ENCODE measurements at places on chromosomes 12 and 14.
A peak's percentile ranks its signal among the peaks of the same experiment; 100 is the strongest.

GRCh38 chr12:113862590-113863454 is 103.3 kb downstream of the RBM19 start:
- peak; percentile 24 for DNase-seq

DNA sequence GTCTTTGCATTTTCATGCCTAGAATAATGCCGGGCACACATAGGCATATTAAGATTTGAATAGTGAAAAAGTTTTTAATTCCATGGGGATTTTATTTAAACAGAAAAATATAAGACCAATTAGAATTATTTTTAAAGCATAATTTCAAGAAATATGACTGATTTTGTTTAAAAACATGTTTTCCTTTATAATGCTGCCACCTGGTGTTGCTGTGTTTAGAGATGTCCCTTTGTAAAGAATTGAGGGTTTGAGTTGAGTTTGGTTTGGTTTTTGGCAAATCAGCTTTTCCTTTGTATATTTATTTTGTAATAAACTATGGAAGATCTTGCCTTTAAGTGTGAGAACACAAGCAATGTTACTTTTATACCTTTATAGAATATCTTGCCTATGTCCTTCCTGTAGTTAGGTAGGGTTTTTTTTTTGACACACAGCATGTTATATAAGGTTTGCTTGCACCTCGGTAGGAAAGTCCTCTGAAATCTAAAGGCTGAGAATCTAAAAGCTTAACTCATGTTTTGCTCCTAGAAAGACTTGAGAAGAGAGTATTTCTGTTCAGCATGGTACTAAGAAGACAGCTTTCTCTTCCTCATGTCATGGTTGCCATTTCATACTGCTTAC is 31.4 kb upstream of the SNAPC1 start:
- no peak for DNase-seq

- no peak for DNase-seq
These were observed 325.1 kb downstream of the DAD1 start for GRCh38 chr14:22263961-22264360.

- no peak for DNase-seq
These were observed 235.0 kb upstream of the PDZRN4 start for GRCh38 chr12:40953076-40953475.

DNA sequence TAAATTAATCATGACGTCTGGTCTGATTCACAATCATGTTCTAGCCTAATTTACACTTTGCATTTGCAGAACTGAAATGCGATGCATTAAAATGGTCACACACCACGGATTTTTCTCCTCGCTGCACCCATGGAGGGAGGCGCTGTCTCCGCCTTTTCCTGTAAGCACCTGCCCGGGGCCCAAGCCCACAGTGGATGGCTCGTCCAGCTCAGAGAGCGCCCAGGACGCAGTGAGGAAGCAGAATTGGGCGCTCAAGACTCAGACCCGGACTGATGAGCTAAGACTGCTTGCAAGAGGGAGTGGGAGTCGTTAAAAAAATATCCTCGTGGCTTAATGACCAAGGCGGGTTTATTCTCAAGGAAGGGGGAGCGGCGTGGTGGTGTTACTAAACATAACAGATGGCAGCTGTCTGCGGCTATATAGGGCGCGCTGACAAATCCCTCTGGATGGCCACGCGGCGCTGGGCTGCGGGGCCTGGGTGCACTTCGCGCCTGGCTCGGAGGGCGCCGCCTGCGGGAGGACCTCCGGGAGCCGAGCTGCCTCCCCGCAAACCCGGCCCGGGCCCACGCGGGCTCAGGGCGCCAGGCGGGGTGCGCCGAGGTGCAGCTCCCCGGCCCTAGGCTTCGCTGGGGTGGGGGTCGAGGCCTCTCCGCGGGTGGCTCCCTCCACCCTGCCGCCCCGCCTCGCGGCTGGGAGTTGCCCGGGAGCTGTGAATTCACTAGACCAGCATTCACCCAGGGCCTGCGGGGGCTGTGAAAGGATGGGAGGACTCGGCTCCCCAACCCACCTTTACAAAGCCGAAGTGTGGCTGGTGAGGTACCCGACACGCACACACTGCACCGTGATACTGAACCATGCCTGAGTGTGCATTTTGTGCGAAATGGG is 78.7 kb downstream of the PPM1A start:
- DNase-seq = no peak

- DNase-seq = no peak
These were observed 121.9 kb downstream of the KITLG start for GRCh38 chr12:88458327-88458726.

DNA sequence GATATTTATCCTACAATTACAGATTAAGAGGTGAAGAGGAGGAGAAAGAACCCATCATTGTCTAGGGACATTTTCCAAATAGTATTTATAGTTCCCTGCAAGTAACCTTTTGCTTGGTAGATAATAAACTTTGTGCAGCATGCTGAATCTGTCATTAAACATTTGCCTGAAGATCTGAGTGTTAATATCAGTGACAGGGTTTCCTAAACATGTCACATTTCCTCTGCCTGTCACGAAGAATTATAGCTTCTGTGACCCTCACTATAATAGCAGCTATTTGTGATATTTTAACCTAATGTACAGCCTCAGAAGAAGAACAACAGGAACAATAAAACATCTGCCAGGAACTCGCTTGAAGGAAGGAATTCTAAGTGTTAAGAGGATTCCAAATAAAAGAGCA is 350.3 kb downstream of the GXYLT1 start:
- DNase-seq = no peak

DNA sequence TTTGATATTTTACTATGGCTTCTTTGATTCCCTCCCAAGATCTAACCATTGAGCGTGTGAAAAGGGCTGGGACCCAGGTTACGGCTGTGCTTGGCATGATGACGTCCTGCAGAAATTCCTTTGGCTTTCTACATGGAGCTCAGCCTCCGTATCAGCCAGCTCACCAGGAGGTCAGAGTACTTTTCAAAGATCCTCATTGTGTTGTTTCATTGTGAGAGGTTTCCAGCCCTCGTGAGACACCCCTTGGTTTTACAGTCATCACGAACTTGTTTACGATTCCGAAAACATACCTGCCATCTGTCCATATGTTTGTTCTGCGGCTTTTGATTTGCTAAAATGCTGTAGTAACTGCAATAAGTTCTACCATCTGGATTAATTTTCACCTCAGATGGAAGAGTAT is 453.1 kb downstream of the TMEM121 start:
- DNase-seq = no peak

DNA sequence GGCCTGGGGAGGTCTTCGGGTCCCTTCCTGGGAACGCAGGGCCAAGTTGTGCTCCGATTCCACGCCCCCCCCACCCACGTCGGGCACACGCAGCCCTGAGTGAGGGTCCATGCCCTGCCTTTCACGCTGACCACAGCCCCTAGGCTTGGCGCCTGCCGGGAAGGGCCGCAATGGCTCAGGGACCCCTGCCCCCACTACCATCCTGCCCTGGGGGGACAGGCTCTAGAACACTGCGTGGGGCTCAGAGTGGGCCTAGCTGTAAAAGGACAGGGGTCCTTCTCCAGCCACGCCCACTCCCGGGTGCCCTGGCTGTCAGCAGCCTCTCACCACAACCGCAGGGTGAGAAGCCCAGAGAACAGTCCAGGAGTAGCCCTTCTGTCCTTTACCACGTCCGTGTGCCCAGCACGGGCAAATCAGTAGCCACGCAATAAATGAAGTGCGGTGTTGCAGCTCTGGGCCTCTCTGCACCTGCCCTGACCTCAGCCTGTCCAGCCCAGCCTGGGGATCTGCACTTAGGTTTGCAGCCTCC is 9.4 kb upstream of the GPR68 start:
- DNase-seq = no peak

- DNase-seq = no peak
These were observed 129.8 kb downstream of the ACSS3 start for GRCh38 chr12:81207664-81208063.

- DNase-seq = no peak
These were observed 1338.8 kb upstream of the SEL1L start for GRCh38 chr14:82872494-82872893.

DNA sequence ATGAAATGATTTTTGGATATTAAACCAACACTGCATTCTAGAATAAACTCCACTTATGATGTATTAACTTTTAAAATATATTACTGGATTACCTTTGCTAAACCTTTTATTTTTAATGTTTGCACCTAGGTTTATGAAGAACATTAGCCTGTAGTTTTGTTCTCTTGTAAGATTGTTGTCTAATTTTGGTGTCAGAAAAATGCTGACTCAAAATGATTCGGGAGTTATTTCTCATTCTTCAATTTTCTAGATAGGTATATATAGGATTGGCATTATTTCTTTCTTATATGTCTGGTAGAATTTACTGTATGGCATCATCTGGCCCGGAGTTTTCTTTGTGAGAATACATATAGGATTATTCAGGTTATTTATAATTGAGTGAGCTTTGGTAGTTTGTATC is 54.6 kb downstream of the MAP4K5 start:
- DNase-seq = no peak

- peak; percentile 52 for DNase-seq
These were observed 2.0 kb downstream of the BHLHE41 start for GRCh38 chr12:26122681-26123481.

DNA sequence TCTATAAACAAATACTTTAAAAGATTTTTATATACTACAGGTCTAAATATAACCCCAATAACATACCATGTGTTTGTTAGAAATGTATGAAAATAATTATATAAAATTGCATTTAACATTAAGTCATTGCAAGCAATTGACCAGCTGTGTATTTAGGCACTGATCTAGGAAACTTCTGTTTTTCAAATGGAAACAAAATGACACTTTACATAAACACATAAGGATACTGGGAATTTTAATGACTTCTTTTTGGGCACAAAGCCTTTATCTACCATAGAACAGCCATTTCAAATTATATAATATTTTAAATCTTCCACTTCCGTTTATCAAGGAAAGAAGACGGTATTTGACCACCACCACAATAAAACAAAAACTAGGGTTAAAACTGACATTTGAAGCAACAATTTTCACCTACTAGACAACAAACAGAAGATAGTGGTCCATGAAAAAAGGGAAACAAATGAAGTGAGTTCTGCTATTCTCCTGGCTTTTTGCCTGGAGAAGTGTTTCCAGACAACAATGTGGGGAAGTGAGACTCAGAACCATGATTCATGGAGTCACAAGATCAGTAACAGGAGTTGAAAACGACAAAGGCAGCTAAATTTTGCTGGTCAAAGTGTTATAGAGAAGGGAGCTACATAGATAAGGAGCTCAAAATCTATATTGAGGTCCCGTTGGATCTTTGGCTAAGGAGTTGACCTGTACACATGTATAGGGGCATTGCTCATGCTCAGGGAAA is 475.1 kb downstream of the TRHDE start:
- no peak for DNase-seq

DNA sequence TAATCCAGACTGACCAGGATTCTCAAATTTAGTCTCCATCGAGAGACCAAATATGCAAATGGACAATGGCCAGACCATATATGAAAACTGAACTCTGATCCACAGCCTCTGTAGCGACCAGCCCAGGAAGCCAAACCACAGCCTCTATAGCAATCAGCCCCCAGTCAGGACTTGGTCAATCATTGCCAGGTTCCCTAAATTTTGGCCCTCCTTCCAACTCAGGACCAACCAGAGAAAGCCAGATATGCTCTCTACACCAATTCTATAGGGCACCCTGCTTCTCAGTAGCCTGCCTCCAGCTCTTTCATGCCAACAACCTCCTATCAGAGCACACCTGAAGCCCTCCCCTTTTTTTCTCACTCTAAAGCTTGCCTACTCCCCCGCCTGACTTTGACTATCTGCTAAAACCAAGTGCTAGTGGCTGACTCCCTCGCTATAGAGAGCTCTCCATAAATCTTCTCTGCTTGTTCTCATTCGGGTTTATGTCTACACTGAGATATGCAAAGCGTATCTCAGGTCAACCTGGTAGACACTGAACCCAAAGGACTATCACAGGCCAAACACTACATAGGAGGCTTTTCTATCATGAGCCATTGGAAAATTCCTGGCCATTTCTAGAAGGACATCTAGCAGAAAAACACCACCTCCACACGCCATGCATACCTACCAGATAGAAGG is 110.5 kb upstream of the FUT8 start:
- DNase-seq = no peak

DNA sequence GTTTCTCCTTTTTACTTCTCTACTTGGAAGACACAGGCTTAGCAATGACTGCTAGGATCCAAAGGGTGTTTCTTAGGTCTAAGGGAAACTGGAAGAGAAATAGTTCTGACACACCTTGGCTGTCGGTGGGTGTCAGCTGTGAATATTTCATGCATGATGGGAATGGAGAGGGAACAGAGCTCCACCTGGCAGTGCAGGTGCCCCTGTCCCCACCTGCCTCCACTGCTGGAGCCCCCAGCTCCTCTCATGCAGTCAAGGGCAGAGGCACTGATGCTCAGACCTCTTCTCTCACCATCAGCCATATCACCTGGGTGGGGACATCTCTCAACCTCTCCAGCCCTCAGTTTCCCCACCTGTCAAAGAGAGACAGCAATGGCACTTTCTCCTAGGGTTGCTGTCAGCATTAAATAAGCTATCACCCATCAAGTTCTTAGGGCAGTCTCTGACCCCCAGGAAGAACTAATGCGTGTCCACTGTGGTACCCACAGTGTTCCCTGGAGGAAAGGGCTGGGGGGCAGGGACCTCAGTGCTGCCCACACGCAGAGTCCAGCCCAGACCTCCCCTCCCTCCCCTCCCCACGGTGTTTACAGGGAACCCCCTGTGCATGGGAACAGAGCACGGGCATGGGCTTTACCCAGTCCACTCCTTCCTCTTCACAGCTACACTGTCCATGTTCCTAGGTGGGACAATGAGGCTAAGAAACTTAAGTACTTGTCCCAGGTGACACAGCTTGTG is 69.1 kb downstream of the C14orf132 start:
- no peak for DNase-seq

DNA sequence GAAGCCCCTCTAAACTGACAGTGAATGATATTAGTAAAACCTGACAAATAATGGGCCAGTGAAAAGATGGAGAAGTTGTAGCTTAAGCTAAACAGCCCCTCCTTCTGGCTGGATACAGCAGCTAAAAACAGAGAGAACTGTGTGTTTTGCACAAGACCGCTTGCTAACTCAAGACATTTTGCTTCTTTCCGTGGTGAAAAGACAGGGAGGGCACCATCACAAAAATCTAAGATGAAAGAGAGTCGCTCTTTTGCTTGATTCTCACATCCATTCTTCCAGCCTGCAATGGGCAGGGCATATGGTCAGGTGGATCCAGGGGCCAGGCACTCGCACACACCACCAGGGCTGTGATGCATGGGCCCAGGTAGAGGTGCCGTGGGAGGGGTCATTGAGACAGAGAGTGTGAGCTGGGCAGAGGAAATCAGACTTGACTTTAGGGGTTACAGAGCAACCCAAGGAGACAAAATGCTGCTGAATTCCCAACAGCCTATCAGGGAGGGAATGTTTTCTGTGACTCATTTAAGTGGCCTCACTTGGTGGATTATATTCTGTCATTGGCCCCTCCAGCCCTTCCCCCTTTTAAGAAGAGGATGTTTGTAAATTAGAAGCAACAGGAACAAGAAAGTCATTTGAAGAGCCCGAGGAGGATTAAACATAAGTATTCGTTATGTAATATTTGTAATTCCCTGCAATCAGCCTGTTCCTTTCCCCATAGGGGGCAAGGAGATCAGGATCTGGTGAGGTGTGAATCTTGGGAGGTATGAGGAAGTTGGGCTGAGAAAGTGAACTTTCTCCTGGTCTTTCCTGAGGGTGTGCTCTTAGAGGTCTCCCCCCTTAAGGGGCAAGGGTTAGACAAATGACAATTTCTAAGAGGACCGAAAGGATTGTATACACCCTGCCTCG is 12.3 kb downstream of the EMP1 start:
- DNase-seq = no peak

GRCh38 chr14:101705733-101706508 is 55.6 kb upstream of the PPP2R5C start:
- no peak for DNase-seq

All from smooth muscle cell of the brain vasculature (primary cell).